Fibroblast of skin of back (primary cell): ENCODE measurements at places on chromosomes 12 and 14.

DNA sequence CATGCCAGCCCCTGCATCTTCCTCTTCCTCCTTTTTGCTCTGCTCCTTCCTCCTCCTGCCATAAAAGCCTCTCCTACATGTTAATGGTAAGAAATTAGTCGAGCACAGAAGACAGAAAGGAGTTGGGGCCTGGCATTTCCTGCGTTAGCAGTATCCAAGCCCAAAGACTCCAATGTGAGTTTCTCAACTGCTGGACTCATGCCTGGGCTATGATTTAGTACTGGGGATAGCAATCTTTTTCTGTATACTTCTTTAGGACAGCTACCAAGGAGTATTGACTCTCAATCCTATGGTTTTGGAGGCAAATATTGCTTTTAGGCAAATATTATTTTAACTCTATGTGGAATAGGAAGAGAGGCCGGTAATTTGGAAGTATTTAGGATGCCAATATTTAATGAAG lies 18.0 kb upstream of the SLC38A4 start:
- DNase-seq = no peak

- DNase-seq = no peak
Observed at GRCh38 chr12:67656251-67656650, 7.7 kb downstream of the DYRK2 start.

DNA sequence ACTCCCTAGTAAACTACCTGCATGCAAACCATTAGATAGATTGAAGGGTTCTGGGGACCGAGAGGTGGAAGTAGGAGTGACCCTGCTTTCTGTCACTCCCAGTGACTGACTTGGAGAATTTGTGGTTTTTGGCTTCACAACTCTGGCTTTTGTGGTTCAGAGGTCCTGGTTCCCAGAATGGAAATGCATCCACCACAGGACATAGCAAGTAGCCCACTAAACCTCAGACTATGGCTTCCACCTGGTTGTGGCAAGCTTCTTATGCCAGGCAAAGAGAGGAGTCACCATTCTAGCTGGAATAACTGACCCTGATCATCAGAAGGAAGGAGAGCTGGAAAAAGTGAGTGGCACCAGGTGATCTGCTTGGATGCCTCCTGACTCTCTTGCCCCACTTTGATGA lies 162.4 kb upstream of the TMEM260 start:
- no peak for DNase-seq

- peak; percentile 85 for DNase-seq
Observed at GRCh38 chr12:46124848-46125619, 134.7 kb upstream of the SCAF11 start.

- no peak for DNase-seq
Observed at GRCh38 chr14:30518867-30519560, 39.9 kb upstream of the G2E3 start.

DNA sequence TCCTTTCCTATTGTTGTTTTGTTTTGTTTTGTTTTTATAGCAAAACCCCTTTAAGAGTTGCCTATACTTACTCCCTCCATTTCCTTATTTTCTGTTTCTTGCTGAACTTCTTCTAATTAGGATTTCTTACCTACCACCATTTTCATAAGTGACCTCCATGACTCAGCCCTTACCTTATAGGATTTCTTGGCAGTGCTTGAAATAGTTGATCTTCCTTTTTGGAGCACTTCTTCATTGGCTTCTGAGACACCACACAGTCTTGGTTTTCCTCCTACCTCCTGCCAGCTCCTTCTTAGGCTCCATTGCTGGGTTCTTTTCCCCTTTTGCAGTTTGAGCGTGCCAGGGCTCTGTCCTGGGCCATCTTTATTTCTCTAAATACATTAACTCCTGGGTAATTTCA lies 23.4 kb upstream of the EID3 start:
- DNase-seq = no peak

- no peak for DNase-seq
Observed at GRCh38 chr12:117028254-117028653, 71.0 kb downstream of the TESC start.

DNA sequence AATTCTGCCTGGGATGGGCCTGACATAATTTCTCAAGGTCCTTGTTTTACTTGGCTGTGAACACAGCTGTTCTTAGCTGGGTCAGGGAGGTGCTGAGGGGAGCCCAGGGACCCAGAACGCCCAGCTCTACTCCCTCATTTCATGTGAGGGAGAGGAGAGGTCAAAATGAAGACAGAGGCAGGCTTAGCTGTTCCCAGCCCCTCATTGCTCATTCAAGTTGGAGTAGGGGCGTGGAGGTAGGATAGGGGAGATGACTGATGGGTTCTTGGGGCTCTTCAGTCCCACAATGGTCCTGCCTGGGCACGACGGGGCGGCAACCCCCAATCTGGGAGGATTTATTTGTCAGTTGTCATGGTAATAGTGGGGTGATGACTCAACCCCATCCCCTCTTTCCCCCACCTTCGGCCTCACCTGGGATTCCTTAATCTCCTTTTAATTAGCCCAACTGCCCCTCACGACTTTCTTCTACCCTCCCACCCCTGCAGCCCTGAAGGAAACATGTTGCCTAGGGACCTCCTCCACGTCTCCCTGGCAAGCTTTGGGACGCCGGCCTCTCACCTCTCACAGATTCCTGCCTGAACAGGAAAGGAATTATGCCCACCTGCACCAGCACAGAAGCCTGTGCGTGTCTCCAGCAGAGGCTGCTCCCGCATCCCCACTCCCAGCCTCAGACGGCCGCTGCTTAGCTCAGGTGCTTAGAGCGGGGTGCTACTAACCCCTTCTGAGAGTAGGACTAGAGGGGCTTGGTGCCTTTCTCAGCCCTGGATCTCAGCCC lies 10.2 kb downstream of the SPRYD3 start:
- DNase-seq = no peak

DNA sequence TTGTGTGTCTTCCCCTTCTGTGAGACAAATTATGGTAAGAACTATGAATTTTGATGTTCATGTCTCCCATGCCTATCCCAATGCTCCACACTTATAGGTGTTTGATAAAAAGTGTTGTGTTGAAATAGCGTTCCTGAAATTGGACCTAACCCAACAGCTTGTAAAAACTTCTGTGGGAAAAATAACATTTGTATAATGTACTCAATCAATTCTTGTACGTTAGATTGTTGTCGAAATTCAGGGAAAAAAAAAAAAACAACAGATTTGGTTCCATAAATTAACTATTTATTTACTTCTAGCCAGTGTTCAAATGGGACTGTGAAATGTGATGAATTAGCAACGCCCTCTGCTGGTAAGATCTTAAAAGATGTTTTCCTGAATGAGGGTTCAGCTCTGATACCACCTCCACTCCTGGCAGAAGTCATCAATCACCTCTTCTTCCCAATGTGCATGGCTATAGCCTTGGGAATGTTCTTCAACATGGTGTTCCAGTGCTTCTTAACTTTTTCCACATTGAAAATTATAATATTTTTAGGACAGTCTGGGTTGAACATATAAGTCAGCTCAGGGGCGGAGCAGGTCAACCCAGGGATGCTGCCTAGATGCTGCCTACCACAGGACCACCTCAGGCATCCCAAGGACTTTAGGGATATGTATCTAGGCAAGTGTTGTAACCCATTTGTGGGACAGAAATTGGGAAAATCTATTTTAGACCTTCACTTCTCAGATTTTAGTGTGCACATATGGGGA lies 170.6 kb downstream of the OTOGL start:
- DNase-seq = peak; percentile 64
